ENCODE measurements at places on chromosomes 16 and 17. TPM values are rescaled to one million over a fixed set of nuclear protein-coding genes. Genes with fewer than 3 reads are reported as not detected.

HOXB9 gene
- total RNA-seq: 0.11 TPM

KCNH6 gene
- total RNA-seq: not detected

CLEC18C gene
- 0.67 TPM for total RNA-seq

TNFSF12 gene
- 93.0 TPM for total RNA-seq

PYDC1 gene
- total RNA-seq: not detected

MT1G gene
- total RNA-seq: 4.0 TPM

B3GNT9 gene
- total RNA-seq: 9.0 TPM

TMEM92 gene
- not detected for total RNA-seq

PRR29 gene
- 1.4 TPM for total RNA-seq

DNA sequence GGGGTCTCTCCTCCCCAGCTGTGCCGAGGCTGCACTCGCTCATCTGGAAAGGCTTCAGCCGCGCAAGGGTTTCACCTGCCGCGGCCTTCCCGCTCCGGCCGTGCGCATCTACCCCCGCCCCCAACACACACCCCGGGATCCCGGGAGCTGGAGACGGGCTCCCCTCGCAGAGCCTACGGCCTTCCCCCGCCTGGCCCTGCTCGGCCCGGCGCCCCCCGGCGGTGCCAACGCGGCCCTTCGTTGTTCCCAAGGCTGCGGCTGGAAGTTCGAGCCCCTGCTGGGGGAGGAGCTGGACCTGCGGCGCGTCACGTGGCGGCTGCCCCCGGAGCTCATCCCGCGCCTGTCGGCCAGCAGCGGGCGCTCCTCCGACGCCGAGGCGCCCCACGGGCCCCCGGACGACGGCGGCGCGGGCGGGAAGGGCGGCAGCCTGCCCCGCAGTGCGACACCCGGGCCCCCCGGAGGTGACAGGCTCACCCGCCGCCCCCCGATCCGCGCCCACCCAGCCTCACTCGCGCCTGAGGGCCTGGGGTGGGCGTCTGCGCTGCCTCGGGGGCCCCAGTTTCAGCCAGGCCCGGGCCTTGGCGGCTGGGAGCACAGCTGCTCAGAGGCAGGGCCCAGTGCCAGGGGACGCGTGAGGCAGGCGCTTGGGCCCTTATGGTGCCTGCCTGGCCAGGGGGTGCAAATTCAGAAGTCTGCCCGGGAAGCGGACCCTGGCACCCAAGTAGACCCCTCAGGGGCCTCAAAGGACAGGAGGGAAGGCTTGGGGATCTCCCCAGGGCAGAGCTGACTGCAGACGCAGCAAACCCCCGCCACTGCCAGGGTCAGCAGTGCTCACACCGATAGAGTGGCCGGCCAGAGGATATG is 11.2 kb downstream of the GALK1 start:
- DNase-seq: peak; percentile 89

- DNase-seq: no peak
Observed at GRCh38 chr16:53999841-54000240, 286.7 kb downstream of the IRX3 start.

DNA sequence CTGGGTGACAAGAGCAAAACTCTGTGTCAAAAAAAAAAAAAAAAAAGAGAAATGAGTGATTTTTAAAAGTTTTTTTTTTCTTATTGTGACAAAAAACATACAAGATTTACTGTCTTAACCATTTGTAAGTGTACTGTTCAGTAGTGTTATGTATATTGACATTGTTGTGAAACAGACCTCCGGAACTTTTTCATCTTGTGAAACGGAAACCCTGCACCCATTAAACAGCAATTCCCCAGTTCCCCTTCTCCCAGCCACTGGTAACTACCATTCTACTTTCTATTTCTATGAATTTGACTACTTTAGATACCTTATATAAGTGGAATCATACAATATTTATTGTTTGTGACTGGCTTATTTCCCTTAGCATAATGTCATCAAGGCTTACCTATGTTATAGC is 18.7 kb downstream of the DUS2 start:
- DNase-seq: no peak

GRCh38 chr17:38401459-38401858 is 26.8 kb upstream of the ARHGAP23 start:
- no peak for DNase-seq

DNA sequence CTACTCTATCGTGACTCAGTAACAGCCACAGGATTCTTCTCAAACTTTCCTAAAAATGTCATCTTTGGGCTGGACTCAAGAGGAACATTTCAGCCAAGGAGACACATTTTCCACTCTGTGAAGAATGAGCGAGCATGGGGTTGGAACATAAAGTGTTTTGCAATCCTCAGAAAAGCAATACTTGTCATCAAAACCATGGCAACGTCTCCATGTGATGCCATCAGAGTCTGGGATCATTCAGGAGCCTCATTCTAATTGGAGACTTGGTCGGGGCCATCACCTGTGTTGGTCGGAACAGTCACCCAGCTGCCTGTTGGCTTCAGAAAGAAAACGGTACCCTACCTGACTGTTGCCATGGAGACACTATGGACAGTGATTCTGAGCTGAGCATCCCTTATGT is 25.5 kb downstream of the MYOCD start:
- DNase-seq: no peak

DNA sequence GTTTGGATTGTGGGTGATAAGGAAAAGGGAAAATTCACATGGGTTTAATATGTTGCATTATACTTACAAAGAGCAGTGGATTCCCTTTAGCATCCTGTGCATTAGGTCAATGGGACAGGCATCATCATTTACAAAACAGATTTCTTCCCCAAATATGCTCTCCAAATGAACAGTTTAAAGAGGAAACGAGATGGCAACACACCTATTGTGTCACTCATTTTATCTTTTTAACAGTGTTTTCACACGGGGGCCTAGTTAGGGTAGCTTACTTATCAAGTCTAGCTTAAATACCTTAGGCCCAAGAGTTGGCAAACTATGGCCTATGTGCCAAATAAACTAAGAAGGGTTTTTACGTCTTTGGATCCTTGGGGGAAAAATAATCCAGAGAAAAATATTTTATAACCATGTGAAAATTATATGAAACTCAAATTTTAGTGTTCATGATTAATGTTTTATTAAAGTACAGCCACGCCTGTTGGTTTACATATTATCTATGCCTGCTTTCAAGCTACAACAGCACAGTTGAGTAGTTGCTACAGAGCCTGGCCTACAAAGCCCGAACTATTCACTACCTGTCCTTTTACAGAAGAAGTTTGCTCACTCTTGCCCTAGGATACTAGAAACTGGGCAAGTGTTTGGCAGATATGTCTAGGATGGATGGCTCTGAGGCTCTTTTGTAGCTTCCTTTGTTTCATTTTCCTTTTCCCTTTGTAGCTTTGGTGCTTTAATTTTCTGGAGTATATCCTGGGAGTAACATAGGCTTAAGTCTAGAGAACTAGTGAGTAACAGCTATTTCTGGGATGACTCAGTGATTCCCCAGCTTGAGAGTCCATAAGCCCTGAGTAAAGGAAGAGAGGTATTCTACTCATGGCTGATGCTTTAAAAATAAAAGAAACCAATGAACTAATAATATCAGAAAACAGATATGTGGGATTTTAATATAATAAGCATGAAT is 12.4 kb downstream of the NUP93 start:
- DNase-seq: no peak

- DNase-seq: no peak
Observed at GRCh38 chr17:73698966-73699365, 54.7 kb upstream of the SDK2 start.

GRCh38 chr16:25106567-25107465 is 4.7 kb upstream of the LCMT1 start:
- DNase-seq: peak; percentile 85

DNA sequence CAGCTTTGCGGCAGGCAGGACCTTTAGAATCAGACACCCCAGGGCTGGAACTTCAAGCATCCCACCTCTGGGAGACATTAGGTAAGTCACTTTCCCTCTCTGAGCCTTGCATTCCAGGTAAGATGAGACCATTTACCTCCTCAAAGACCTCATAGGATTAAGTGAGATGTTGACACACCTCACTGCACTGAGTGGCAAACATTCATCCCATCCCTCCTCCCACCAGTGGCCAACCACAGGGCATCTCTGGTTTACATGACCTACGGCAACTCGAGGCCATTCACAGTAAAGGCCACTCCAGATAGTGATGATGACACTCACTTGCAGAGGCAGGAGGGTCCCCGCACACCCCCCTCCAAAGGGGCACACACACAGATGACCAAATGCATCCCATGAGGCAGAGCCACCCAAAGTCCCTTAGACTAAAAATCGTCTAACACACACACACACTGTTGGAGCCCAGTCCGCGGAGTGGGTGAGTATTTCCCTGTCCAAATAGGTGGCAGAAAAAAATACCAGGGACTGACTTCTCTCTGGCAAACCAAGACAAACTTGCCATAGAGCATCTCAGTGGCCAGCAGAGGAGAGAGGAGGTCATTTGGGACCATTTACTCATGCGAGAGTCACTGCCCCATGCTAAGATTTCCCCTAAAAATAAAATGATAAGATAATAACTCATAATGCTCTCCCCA is 454.9 kb downstream of the SOX9 start:
- no peak for DNase-seq

DNA sequence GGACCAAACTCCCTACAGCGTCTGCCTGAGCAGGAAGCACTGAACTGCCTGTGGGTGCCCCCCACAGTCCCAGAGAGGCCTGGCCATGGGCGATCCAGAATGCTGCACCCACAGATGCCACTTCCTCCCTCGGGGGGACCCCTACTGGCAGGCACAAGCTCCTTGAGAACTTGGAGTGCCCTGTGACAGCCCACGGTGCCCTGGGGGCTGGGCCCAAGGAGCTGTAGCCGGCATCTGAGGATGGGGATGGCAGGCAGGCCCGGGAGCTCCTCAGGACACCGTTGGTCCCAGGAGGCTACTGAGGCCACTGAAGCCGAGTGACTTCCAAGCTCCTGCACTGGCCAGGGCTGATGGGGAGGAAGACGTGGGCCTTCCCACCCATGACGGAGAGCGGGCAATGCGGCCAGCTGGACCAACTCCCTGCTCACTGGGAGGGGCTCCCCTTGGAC is 15.1 kb upstream of the RASD1 start:
- no peak for DNase-seq

- no peak for DNase-seq
Observed at GRCh38 chr16:7843261-7843660, 510.6 kb downstream of the RBFOX1 start.

GRCh38 chr16:89455178-89455577 is 35.2 kb downstream of the ANKRD11 start:
- DNase-seq: no peak

DNA sequence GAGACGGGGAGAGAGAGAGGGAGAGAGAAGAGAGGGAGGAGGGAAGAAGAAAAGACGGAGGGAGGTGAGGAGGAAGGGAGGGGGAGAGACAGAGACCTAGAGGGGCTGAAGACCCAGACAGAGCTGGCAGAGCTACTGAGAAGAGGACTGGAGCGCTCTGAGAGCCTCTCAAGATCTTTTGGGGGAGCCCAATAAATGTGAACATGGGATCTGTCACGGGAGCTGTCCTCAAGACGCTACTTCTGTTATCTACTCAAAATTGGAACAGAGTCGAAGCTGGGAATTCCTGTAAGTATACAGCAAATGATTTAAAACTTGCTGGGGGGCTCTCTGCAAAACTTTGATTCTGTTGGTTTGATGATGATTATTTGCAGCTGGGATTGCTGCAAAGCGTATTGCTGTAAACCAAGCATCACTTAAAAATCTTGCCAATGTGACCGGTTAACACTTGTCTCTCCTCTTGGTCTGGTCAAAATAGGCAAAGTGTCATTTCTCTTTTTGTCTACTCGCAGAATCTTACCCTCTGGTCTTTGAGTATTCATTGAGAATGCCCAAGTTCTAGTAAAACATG is 344 bp downstream of the CNTNAP4 start:
- no peak for DNase-seq

GRCh38 chr17:79769570-79770506 is 8.1 kb upstream of the CBX2 start:
- DNase-seq: no peak

- no peak for DNase-seq
Observed at GRCh38 chr17:46968224-46968834, 10.7 kb downstream of the RPRML start.

- DNase-seq: no peak
Observed at GRCh38 chr17:77930780-77931768, 27.4 kb upstream of the TNRC6C start.

DNA sequence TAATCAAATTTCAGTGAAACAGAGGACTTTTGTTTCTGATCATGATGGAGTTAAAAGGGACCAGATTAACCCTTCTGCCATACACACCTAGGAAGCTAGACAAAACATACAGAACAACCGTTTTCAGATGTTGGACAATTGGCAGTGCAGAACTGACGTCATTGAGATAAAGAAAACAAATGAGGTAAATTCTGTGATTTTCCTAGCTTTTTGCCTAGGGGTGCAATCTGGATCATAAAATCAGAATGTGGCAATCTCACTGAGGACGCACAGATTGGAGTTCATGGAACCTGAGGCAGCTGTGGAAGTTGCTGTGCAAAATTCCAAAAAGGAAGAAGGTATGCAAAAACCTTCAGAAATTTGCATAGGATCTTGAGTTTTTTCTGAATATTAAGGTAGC is 15.0 kb upstream of the USP32 start:
- no peak for DNase-seq

DNA sequence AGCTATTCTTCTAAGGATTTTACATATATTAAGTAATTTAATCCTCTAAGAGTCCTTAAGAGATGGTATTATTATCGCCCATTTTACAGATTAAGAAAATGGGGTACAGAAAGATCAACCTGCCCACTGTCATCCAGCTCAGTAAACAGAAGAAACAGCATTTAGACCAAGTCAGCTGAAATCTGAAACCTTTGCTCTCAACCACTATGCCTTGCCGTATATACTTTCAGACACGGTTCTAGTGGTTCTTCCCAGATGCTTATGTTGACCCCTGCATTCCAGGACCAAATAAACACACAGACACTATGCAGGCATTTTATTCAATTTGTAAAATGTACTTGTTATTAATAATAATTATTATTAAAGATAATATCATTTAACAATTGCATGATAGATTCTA is 854.8 kb downstream of the KCNJ2 start:
- no peak for DNase-seq

DNA sequence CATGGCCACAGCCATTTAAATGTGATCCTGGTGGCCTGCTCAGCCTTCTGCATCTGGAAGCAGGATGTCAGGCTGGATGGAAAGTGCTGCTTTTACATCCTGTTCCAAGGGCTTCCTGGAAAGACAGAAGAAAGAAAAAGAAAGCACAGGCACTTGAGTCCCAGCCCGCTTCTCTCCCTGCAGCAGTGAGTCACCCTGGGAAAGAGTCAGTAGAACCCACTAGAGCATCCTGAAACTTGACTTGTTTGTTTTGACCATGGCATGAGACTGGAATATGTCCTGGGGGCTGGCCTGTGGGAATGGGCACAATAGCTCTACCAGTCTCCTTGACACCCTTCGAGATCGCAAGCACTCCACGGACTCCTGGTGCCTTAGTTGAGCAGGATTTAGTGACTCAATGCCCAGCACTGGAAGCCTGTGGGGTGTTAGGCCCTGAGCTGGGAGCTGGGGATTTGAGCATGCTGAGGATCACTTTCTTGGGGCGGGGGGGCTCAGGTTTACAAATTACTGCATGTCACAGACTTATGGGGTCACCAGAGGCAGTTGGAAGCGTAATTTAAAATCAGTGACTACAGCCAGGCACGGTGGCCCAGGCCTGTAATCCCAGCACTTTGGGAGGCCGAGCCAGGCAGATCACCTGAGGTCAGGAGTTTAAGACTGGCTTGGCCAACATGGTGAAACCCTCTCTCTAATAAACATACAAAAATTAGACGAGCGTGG is 22.1 kb upstream of the GNA13 start:
- DNase-seq: no peak

- DNase-seq: no peak
Observed at GRCh38 chr17:32567511-32567910, 80.7 kb downstream of the CDK5R1 start.

- DNase-seq: no peak
Observed at GRCh38 chr17:27285516-27285915, 8.4 kb upstream of the WSB1 start.
